ENCODE measurements at places on chromosomes 6 and 20.
A peak's percentile ranks its signal among the peaks of the same experiment; 100 is the strongest.

- DNase-seq = no peak
Measured at GRCh38 chr6:21663966-21664313, 70.4 kb downstream of the SOX4 start.

- no peak for DNase-seq
Measured at GRCh38 chr20:32611868-32612267, 26.7 kb upstream of the NOL4L start.

- DNase-seq = peak; percentile 56
Measured at GRCh38 chr6:119313937-119314884, 35.4 kb downstream of the MAN1A1 start.

GRCh38 chr20:43755851-43756250 lies 29.0 kb upstream of the GTSF1L start:
- no peak for DNase-seq

DNA sequence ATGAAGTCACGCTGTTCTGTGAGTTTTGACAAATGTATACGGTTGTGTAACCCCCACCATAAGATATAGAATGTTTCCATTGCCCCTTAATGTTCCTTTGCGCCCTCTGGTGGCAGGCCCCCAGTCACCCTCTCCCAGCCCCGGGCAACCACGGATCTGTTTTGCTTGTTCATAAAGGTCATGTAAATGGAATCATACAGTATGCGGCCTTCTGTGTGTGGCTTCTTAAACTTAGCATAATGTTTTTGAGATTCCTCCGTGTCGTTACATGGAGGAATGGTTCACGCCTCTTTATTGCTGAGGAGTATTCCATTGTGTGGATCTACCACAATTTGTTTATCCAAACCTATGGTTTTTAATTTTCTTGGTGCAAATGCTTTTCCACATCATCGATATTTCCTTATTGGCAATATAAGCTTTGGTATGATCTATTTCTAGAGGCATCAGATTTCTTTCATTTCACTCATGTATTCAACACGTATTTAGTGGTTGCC lies 28.4 kb downstream of the LYRM2 start:
- peak; percentile 51 for DNase-seq

DNA sequence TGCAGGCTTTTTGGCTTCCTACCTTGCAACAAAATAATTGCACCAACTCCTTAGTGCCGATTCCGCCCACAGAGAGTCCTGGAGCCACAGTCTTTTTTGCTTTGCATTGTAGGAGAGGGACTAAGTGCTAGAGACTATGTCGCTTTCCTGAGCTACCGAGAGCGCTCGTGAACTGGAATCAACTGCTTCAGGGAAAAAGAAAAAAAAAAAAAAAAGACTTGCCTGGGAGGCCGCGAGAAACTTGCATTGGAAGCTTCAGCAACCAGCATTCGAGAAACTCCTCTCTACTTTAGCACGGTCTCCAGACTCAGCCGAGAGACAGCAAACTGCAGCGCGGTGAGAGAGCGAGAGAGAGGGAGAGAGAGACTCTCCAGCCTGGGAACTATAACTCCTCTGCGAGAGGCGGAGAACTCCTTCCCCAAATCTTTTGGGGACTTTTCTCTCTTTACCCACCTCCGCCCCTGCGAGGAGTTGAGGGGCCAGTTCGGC lies 420 bp downstream of the SOX4 start:
- no peak for DNase-seq

DNA sequence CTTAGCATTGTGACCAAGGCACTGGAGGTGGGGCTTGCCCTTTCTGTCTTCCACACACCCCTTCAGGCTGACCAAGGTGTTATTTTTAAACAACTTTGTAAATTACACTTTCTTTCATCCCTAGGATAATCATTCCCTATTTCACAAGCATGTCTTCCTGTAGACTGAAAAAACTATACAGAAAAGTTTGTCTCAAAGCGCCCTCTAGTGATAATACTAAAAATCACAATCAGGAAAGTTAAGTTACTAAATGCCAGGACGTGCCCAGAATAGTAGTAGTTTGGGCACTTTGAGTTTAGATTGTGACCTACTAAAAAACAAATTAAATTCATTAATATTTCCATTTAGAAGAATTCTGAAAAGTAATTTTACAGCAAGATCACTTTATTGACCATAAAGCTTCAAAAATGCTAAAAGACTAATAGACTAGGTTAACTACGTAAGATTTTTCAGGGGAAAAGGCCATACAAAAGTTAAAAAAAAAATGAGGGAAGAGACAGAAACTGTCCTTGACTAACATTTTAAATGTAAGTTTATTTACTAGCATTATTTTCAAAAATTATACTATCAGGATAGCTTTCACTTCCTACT lies 123.3 kb upstream of the DUSP22 start:
- no peak for DNase-seq

GRCh38 chr6:159996626-159997497 lies 28.0 kb downstream of the IGF2R start:
- DNase-seq = no peak

DNA sequence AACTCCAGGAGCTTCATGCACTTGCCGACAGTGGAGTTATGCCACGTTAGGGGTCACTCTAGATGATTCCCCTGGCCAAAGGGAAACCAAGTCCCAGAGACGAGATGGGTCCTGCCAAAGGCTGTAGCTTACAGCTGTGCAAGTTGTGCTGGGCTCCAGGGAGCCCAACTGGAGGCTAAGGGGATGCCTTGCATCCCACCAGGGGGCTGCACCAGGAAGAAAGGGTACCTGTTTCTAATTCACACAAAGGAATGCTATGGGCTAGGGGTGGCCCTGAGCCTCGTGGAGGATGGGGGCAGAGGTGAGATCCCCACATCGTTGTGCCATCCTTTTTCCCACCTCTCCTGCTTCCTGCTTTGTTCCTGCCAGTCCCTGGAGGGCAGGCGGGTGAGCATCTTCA lies 23.7 kb upstream of the SCRT2 start:
- no peak for DNase-seq

- no peak for DNase-seq
Measured at GRCh38 chr6:76876922-76877553, 586.3 kb downstream of the HTR1B start.

DNA sequence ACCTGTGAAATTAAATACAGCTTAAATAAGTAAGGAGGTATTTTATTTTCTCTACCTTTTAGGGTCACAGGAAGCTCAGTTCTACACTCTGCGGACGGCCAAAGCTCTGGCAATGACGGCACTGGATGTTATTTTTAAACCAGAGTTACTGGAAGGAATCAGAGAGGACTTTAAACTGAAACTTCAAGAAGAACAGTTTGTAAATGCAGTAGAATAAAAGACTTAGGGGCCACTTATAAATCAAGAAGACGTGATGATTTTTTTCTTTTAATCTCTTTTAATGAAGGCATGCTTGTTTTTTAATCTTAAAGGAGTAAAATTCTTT lies 16.2 kb downstream of the PM20D2 start:
- DNase-seq = no peak

DNA sequence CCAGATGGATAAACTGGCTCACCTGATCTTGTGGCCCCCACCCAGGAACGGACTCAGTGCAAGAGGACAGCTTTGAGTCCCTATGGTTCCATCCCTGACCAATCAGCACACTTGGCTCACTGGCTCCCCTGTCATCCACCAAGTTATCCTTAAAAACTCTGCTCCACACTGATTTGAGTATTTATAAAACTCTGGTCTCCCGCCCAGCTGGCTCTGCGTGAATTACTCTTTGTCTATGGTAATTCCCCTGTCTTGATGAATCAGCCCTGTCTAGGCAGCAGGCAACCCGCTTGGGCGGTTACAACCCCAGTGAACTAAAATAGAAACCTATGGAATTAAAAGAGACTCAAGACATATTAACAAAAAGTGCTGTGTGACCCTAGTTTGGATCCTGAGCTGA lies 38.1 kb upstream of the CD83 start:
- peak; percentile 59 for DNase-seq

GRCh38 chr6:78460711-78461110 lies 406.6 kb upstream of the IRAK1BP1 start:
- DNase-seq = no peak

DNA sequence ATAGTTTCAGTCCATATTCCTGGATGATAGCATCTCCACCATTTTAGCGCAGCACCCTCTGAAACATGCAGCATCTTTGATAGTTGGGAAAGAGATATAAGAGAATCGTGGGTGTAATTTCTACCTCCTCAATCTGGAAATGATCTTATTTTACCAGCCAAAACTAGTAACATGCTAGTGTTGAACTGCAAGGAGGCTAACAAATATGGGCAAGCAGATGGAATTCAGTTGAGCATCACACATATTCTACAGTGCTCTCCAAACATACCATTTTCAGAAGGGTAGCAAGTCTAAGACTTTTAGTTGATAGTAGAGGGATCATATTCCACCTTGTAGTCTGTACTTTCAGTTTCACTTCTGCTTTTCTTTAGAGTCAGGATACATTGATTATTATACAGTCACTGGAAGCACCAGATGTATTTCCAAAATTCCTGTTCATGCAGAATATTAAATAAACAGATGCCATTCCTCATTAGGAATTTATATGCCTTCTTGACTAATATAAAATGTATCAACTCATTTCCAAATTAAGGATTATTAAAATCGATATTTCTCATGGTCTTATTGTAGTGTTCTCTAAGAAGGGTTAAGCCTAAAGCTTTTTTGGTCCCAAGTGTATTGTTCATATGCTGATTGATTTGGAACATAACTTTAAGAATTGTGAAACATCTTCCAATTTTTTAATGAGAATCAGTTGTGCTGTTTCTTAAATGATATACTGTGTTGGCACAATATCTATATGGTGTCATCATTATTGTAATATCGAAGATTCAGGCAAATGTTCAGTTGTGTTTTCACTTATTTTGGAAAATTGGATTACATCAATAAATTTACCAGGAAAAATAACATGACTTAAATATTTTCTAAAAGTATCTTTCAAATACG lies 362.0 kb downstream of the CENPW start:
- DNase-seq = no peak

DNA sequence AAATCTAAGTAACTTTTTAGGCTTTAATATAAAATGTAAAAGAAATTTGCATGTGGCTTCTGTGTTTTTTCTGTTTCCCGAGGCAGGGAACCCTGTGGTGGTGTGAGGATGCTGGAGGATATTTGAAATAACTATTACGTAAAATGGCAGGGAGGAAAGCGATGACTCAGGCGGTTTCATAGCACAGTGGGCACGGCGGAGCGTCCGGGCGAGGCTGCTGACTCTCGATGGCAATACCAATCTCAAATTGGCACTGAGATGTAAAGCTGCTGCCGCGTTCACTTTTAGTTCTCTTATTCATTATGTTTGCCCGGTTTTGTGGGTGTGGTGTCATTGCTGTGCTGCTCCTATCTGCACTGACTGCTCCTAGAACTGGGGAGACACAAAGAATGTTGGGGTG lies 254.3 kb downstream of the THBS2 start:
- DNase-seq = no peak
